ENCODE measurements at places on chromosomes 1 and 21. TPM values are rescaled to one million over a fixed set of nuclear protein-coding genes. Genes with fewer than 3 reads are reported as not detected.

The C1orf87 gene
- total RNA-seq: not detected

GRCh38 chr1:116218922-116219321, 107.7 kb downstream of the MAB21L3 start:
- H3K4me3 ChIP-seq: no peak overlapping the region
- DNase-seq: no peak
- no peaks in the 10 kb centered on the region for H3K27me3 ChIP-seq
- H3K4me1 ChIP-seq: no peaks in the 10 kb centered on the region

- H3K27ac ChIP-seq: no peak overlapping the region
- H3K27me3 ChIP-seq: no peaks in the 10 kb centered on the region
- no peak overlapping the region for H3K4me3 ChIP-seq
Observed at GRCh38 chr1:176878750-176879536, 285.6 kb downstream of the ASTN1 start.

GRCh38 chr21:25556091-25556490, 51.2 kb downstream of the MRPL39 start:
- no peaks in the 10 kb centered on the region for H3K27me3 ChIP-seq
- H3K36me3 ChIP-seq: no peaks in the 10 kb centered on the region

DNA sequence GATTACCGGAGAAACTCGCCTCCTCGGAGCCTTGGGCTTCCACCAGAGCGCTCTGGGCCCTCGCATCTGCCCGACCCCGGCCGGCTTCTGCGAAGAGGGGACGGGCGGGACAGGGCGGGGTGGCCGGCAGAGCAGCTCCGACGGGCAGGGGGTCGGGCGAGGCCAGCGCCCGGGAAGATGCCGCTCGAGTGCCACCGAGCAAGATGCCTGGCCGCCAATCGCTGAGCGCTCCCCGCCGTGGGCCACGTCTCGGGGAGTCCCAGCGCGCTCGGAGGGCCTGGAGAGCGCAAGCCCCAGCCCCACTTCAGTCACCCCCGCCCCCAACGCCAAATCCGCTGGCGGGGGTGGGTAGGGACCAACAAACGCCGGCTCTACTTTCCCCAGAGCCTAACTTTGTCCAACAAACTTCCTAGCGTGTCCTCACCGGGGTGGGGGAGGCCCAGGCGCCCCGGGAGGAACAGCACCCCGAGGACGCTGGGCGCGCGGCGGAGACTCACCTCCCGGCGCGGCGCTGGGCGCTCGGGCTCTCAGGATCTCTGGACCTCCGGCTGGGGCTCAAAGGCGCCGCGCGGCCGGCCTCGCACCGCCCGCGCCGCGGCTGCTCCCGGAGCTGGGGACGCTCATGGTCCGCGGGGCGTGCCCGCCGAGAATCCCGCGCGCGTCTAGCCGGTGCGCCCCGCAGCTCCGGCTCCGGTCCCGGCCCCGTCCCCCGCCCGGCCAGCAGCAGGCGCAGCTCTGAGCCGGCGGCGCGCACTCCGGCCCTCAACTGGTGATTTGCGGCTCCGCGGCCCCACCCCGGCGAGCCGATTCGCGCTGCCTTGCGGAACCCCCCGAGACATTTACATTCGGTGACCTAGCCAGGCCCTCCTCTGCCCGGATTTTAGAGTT, at the start of gene BCAR3:
Gene BCAR3 (minus strand): TSS at position 737 of the 888 bp plus-strand sequence. CDS start 6,907 bp downstream, outside the sequence.
- H3K4me3 ChIP-seq: peak within 1 kb of the TSS; percentile 57
- DNase-seq: peak; percentile 73
- H3K4me1 ChIP-seq: peaks cover 17% of the 10 kb centered on the region
- H3K27ac ChIP-seq: peak within 1 kb of the TSS; percentile 77
- peaks cover 7% of the 10 kb centered on the region for H3K36me3 ChIP-seq
- no peaks in the 10 kb centered on the region for H3K27me3 ChIP-seq

DNA sequence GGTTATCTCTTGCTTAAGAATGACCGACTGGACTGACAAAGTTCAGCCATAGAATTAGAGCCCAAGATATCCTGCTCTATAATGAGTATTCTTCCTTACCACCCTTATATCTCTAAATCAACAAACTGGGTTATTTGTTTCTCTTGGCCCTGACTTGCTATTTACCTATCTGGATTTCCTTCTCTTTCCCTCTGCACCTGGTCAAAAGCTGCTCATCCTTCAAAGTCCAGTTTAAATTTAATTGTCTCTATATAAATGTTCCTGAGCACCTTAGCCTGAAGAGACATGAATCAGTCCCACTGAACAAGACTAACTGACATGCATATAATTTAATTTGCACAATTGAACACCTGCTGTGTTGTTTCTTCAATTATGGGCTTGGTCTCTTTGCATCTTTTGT, 127.1 kb upstream of the KCNJ15 start:
- no peak overlapping the region for H3K4me3 ChIP-seq
- DNase-seq: no peak
- H3K4me1 ChIP-seq: no peaks in the 10 kb centered on the region
- H3K27me3 ChIP-seq: peaks cover 27% of the 10 kb centered on the region
- H3K36me3 ChIP-seq: no peaks in the 10 kb centered on the region

DNA sequence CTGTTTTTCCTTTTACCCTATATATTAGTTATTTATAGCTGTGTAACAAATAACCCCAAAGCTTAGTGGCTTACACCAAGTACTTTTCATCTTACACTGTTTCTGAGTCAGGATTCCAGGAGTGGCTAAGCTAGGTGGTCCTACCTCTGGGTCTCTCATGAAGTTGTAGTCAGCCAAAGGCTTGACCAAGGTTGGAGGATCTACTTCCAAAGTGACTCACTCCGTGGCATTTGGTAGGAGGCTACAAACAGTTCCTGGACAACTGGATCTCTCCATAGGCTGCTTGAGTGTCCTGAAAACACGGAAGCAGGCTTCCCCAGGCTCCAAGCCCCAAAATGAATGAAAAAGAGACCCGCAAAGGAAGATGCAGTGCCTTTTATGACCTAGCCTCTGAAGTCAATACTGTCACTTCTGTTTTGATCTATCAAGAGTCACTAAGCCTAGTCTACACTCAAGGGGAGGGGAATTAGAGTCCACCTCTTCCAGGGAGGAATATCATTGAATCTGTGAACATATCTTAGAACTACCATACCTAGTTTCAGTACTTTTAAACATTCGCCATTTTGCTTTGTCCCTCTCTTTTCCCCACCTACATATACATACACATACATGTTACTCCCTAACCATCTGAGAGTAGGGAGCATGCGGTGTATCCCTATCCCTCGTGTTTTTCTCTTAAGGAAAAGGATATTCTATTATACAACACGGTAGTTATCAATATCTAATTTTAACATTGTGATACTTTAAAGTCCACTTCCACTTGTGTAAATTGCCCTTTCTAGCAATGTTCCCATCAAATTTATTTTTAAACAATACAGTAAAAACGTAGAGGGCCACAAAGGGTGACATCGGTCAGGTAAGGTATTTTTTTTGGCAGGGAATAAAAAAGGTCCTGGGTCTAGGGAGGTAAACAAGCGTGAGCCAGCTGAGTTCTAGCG, 67.2 kb downstream of the SLC35A3 start:
- no peaks in the 10 kb centered on the region for H3K4me1 ChIP-seq
- H3K27ac ChIP-seq: peak overlapping the region; percentile 81
- no peaks in the 10 kb centered on the region for H3K36me3 ChIP-seq
- H3K27me3 ChIP-seq: no peaks in the 10 kb centered on the region
- peak; percentile 58 for DNase-seq

DNA sequence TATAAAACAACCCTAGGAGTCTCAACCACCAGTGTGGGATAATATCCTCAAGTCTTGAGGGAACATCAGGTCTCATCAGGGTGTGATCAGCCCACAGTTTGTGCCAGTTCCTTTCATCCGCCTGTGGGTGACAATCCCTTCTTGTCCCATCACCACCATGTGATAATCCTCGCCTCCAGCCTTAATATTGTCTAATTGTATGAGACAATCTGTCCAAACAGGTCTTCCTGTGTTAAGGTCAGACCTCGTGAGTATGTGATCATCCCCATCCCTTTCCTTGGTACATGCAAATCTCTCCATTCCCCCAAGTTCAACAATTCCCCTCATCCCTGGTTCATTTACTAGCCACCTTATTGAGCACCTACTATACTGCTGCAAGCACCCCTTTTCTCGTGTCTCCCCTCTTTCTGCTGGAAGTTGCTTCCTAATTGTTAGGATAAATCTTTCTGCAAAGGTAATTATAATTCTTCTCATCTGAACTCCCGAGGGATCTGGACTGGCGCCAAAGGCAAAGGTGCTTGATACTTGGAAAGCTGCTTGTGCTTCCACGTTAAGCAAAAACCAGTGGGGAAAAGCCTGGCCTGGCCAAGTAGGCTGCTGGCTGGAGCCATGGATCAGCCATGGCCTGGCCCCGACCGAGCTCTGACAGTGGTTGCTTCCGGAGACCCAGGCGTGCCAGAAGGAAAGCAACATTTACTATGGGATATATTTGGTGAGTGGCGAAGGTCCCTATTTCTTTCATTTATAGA, 92.5 kb downstream of the RNF220 start:
- no peak for DNase-seq
- peaks cover 54% of the 10 kb centered on the region for H3K27me3 ChIP-seq
- H3K4me3 ChIP-seq: no peak overlapping the region

The LYPD8 gene
- total RNA-seq: not detected

DNA sequence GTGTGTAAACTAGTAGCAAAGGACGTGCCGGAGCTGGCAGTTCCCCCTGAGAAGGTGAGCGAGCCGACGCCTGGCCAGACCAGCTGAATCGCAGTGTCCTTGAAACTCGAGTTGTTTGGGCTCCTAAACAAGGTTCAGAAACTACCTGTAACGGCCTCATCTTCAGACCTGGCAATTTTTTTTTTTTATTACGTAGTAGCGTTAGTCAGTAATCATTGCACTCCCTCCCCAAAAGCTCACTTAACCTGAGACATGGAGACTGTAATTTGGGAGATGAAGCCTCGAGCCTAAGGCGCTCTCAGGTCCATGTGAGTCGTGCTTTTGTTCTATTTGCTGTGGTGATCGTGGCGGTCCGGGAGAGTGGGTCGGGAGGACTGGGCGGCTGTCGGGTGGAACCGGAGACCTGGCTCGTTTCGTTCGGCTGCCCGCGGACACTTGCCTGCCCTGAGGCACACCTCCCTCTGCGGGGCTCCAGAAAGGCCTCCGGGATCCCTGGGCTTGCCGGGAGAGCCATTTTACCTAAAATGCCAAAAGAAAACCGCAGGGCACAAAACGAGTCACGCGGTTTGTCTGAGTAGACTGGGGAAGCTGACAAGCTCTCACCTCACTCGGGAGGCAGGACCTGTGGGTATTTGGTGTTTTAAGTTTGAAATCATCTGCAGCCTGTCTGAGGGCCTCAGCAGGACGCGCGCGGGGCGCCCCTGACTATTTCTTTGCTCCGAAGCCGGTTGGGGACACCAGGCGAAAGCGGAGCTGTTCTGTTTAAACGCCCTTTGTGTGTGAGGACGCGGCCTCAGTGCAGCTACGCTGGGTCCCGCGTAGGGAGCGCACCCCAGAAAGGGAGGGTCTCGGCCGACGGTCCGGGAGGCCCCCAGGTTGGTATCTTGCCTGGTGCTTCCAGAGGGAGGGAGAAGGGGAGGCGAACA, 722 bp downstream of the LHX8 start:
- no peak for DNase-seq
- no peaks in the 10 kb centered on the region for H3K4me1 ChIP-seq
- no peaks in the 10 kb centered on the region for H3K36me3 ChIP-seq
- H3K27me3 ChIP-seq: peaks cover 75% of the 10 kb centered on the region
- H3K4me3 ChIP-seq: peak overlapping the region; percentile 36
- no peak overlapping the region for H3K27ac ChIP-seq

The TRIM63 gene
- not detected for total RNA-seq

All from IMR-90 (cell line).